MG63 (cell line): ENCODE measurements at places on chromosomes 6 and 20. TPM values are rescaled to one million over a fixed set of nuclear protein-coding genes. Genes with fewer than 3 reads are reported as not detected.

Gene PRDM1
- total RNA-seq, result not detected in 2 replicates

Gene HSD17B8
- not detected in 2 replicates for total RNA-seq

Gene DNAH8
- 1.2 TPM in 1 of 2 replicates, not detected in the other for total RNA-seq

Gene SLC44A4
- total RNA-seq, result not detected in 2 replicates
